ENCODE measurements at places on chromosomes 11 and 22. TPM values are rescaled to one million over a fixed set of nuclear protein-coding genes. Genes with fewer than 3 reads are reported as not detected.

A4GALT gene
- 17.9 TPM for total RNA-seq

RBMXL2 gene
- total RNA-seq: not detected

MPPED2 gene
- total RNA-seq: not detected

OR52E8 gene
- not detected for total RNA-seq

OR10A6 gene
- total RNA-seq: not detected

KRTAP5-8 gene
- not detected for total RNA-seq

VPREB3 gene
- not detected for total RNA-seq

INPPL1 gene
- 51.8 TPM for total RNA-seq

TEAD1 gene
- total RNA-seq: 17.5 TPM

KRTAP5-10 gene
- total RNA-seq: not detected

YAP1 gene
- 19.3 TPM for total RNA-seq

SCGB1C1 gene
- not detected for total RNA-seq

APOBEC3B gene
- total RNA-seq: 4.5 TPM

MMP20 gene
- total RNA-seq: not detected

HEPHL1 gene
- not detected for total RNA-seq

SDF2L1 gene
- 40.9 TPM for total RNA-seq

MYRF gene
- total RNA-seq: 1.9 TPM

DUSP8 gene
- 1.1 TPM for total RNA-seq

ASCC2 gene
- total RNA-seq: 36.2 TPM

CHRNA10 gene
- not detected for total RNA-seq

STARD10 gene
- total RNA-seq: 15.1 TPM

POTEH gene
- total RNA-seq: not detected

OR51F1 gene
- not detected for total RNA-seq

GGTLC3 gene
- total RNA-seq: not detected

GRIK4 gene
- total RNA-seq: not detected

ZNF215 gene
- total RNA-seq: 8.0 TPM

ZNF214 gene
- total RNA-seq: 1.1 TPM

JHY gene
- total RNA-seq: 0.53 TPM

CFAP300 gene
- total RNA-seq: 1.3 TPM

EIF3L gene
- 303 TPM for total RNA-seq

ART5 gene
- not detected for total RNA-seq

PATE4 gene
- not detected for total RNA-seq

TOM1 gene
- total RNA-seq: 18.1 TPM

TREH gene
- total RNA-seq: not detected

SORL1 gene
- 0.59 TPM for total RNA-seq

PRR33 gene
- total RNA-seq: not detected

APOA1 gene
- not detected for total RNA-seq

MYO18B gene
- not detected for total RNA-seq

TMEM123 gene
- total RNA-seq: 112 TPM

VPS26B gene
- 37.6 TPM for total RNA-seq

IFT27 gene
- 26.7 TPM for total RNA-seq

PHLDA2 gene
- 26.4 TPM for total RNA-seq

PNPLA5 gene
- total RNA-seq: not detected

RAB39A gene
- total RNA-seq: 0.13 TPM

OR8A1 gene
- total RNA-seq: not detected

OR5A2 gene
- total RNA-seq: not detected

YPEL4 gene
- not detected for total RNA-seq

CBLIF gene
- total RNA-seq: not detected

ARFIP2 gene
- total RNA-seq: 53.9 TPM

BAIAP2L2 gene
- total RNA-seq: 63.3 TPM

TRIM6 gene
- 2.5 TPM for total RNA-seq

CCDC15 gene
- 3.9 TPM for total RNA-seq

OR4A16 gene
- not detected for total RNA-seq

ACTN3 gene
- not detected for total RNA-seq

LRRC32 gene
- total RNA-seq: not detected

MAP6 gene
- not detected for total RNA-seq

All from MG63 (cell line).